ENCODE measurements at places on chromosomes 2 and 18.

DNA sequence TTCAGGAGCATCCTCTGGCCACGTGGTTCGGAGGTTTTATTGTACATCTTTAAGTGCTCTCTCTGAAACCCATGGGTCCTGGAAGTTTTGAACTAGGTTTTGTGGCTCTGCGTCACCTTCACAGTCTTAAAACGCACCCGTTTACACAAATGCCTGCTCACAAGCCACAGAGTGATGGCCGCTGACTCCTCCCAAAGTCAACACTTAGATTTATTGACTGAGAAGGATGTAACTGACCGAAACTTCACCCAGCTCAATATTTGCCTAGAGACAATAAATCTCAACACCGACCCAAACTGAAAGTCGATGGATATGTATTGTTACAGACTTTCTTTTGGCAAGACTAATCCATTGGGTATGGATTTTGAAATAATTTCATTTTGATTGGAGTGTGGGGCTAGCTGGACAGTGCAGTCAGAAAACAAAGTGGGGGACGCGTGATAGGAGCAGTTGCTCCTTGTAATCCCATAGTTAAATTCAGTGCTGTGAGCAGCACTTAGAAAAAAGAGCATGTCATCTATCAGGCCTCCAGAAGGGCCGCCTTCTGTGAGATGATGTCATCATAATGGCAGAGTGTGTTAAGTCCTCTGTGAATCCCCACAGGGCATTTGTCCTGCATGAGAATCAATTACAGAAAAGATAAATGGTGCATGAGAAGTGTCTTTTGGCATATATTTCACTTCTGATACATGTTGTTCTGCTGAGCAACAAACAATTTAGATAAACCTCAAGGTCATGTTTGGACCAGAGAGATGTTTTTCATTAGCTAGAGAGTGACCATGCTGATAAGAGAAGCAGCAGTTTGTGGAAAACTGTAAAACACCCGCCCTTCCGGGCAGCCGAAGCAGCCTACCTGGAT lies 183.7 kb downstream of the INO80D start:
- no peak for DNase-seq

DNA sequence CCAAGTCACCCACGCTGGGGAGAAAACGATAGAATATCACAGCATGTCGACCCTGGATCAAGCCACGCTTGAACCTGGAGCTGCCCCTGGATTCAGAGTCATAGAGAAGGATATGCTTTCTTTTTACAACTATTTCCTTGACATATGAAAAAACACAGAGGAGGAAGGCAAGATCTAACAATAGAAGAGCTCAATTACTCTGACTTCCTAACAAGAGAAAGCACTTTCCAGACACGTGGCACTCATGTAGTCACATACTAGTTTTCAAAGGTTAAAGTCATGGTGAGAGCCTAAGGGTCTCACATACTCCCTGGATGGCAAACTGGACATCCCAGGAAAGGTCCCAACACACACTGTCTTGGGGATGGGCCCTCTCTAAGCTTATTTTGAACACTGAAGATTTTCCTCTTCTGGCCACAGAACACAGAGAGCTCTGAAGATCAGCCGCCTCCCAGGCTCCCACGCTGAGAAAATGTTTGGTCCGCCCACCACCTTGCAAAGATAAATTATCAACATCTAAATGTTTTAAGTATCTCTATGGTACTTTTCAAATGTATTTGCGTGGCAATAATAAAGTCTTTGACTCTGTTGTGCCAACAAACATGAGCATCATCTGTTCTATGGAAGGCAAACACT lies 4.9 kb downstream of the PXDN start:
- DNase-seq = no peak

DNA sequence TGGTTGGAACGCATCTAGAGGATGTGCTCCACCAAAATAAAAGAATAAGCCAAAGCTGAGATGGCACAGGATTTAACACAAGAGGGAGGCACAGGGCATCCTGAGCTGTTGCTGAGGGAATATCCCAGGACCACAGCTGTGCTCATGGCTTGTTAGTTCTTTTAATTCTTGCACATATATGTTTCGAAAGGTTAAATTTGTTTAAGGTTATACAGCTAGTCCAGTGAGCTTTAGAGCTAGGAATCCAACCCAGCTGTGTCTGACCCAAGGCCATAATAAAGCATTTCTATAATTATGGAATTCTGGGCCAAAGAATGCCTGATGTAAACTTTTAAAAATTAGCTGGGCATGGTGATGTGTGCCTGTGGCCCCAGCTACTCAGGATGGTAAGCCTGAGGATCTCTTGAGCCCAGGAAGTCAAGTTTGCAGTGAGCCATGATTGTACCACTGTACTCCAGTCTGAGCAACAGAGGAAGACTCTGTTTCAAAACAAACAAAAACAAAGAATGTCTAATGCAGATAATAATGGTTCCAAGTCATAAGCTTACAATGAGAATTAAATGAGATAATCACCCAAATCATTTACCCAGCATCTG lies 66.4 kb upstream of the CCBE1 start:
- DNase-seq = no peak

GRCh38 chr18:23324056-23324811 lies 128.9 kb upstream of the RIOK3 start:
- DNase-seq = no peak
